DND-41 (cell line): ENCODE measurements at places on chromosomes 1 and 21.
A peak's percentile ranks its signal among the peaks of the same experiment; 100 is the strongest.

DNA sequence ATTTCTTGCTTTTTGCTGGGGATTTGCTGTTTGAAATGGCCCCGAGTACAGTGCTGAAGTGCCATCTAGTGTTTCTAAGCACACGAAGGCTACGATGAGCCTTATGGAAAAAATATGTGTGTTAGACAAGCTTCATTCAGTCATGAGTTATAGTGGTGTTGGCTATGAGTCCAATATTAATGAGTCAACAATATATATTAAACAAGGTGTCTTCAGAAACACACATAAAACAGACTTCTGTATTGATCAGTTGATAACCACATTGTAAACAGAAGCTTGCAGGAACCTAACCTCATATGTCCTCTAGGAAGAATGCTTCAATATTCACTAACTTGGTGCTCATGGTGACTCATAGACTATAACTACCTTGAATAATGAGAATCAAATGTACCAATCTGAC is 1.7 kb upstream of the GJB5 start:
- no peak overlapping the region for H3K27ac ChIP-seq
- H3K27me3 ChIP-seq: peaks cover 11% of the 10 kb centered on the region
- DNase-seq: no peak
- no peaks in the 10 kb centered on the region for H3K4me1 ChIP-seq
- H3K4me3 ChIP-seq: no peak overlapping the region

- H3K36me3 ChIP-seq: no peaks in the 10 kb centered on the region
- no peaks in the 10 kb centered on the region for H3K27me3 ChIP-seq
- H3K4me3 ChIP-seq: no peak overlapping the region
- no peak for DNase-seq
Observed at GRCh38 chr1:3391711-3392110, 62.8 kb upstream of the ARHGEF16 start.

DNA sequence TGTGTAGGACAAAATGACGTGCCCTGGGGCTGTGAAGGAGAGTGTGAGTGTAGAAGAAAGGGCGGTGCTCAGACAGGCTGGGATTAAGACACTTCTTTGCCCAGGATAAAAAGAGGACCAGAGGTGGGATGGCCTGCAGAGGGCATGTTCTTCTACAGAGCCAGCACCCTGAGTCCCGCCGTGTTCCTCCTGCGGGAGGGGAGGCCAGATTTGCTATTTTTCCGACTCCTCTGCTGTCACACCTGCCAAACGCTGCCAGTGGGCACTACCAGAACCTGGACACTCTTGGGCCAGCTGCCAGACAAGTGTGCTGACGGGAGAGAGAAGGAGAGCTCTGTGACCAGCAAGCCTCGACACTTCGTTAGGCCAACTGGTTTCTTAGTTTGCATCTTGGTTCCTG is 206.4 kb downstream of the PLD5 start:
- no peaks in the 10 kb centered on the region for H3K36me3 ChIP-seq
- H3K27me3 ChIP-seq: no peaks in the 10 kb centered on the region
- no peak overlapping the region for H3K27ac ChIP-seq
- H3K4me1 ChIP-seq: no peaks in the 10 kb centered on the region
- no peak overlapping the region for H3K4me3 ChIP-seq
- no peak for DNase-seq

DNA sequence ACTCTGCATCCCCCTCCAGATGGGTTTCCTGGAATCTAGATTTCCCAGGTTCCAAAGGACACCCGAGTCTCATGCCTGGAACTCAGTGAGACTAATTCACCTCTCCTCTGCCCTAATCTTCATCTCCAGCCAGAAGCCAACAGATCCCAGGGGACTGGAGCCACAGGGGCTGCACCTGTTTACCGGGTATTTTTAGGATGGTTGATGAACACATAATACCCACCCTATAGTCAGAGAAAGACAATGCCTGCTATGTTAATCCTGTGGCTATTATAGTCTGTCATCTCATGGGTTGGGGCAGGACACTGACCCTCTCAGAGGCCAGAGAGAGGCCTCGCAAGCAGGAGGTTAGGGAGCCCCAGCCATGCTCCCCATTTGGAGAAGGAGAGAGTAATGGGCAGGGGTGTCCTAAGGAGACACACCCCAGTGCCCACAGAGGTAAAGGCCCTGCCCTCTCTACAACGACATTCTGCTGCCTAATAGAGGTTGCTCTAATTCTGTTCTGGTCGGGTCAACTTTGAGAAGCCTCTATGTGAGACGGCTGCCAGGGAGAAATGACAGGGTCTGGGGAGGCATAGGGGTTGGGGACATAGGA is 1.0 kb upstream of the TNNI1 start:
- DNase-seq: no peak
- peaks cover 46% of the 10 kb centered on the region for H3K27me3 ChIP-seq
- H3K4me3 ChIP-seq: no peak overlapping the region
- no peaks in the 10 kb centered on the region for H3K4me1 ChIP-seq
- no peak overlapping the region for H3K27ac ChIP-seq

DNA sequence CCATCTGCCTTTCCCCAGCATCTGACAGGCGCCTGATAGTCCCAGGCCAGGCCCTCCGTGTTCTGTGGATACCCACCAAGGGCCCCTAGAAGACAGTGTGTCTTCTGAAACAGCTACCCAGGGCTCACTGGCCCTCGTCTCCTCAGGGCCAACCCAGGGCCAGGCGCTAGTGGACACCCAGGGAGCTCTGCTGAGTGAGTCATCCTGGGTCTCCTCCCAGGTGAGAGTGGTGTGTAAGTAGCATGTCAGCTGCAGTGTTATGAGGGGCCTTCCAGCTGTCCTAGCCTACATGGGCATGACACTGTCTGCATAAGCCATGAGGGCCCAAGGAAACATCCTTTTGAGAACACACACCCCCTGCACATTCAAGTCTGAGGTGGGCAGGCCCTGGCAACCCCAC is 36.7 kb downstream of the CHD5 start:
- no peaks in the 10 kb centered on the region for H3K4me1 ChIP-seq
- H3K27ac ChIP-seq: no peak overlapping the region
- no peaks in the 10 kb centered on the region for H3K27me3 ChIP-seq
- no peaks in the 10 kb centered on the region for H3K36me3 ChIP-seq
- no peak for DNase-seq

DNA sequence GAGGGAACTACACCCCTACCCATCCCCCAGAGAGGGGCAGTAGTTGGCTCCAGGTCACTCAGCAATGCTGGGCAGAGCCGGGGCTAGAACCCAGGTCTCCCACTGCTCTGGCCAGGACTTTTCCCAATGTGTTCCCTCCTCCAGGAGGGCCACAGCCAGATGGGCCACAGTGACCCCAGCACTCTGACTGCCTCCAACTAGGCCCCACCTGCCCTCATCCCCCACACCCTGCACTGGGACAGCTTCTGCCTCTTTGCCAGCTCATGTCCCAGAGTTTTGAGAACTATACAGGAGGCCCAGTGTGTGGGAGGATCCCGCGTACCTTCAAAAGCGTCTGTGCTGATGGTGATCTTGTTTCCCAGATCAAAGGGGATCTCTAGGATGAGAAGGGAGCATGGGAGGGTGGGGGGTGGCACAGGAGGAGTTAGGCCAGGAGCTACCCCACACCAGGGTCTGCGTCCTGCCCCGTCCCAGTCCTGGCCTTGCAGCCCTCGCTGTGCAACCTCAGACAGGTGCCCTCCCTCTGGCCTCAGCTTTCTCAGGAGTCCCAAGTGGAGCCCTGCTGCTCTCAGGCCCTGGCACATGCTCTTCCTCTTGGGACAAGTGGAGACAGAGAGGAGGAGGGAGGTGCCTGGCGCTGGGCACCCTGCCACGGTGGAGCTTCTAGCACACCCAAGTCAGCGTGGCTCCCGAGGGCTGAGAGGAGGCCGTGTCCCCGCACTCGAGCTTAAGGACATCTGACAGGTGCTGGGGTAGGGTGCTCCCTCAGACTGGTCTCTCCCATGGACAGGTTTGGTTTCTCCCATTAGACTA is 22.0 kb downstream of the MYOM3 start:
- H3K36me3 ChIP-seq: no peaks in the 10 kb centered on the region
- H3K27me3 ChIP-seq: no peaks in the 10 kb centered on the region
- 0 out of 2 replicates have a peak, but pooled peaks cover 4% of the 10 kb centered on the region for H3K4me1 ChIP-seq
- no peak for DNase-seq
- H3K27ac ChIP-seq: no peak overlapping the region
- H3K4me3 ChIP-seq: no peak overlapping the region

DNA sequence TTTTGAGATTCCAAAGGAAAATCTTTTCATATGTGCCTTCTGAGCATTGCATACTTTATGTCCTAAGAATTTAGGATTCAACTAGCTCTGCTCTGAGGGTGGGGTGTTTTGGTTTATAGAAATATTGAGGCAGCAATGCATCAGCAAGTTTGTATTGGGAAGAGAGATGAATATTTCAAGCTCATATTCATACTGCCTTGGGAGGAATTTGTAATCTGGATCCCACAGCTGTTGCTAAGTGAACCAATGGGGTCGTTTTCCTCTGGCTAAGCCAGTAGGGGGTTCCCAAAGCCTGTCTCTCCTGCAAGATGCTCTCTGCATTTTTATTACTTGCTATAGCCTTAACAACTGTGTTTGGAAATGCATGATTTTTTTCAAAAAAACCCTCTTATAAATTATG is 130.6 kb downstream of the SNX7 start:
- DNase-seq: no peak
- H3K4me3 ChIP-seq: no peak overlapping the region
- H3K36me3 ChIP-seq: no peaks in the 10 kb centered on the region
- peaks cover 9% of the 10 kb centered on the region for H3K4me1 ChIP-seq
- no peaks in the 10 kb centered on the region for H3K27me3 ChIP-seq

DNA sequence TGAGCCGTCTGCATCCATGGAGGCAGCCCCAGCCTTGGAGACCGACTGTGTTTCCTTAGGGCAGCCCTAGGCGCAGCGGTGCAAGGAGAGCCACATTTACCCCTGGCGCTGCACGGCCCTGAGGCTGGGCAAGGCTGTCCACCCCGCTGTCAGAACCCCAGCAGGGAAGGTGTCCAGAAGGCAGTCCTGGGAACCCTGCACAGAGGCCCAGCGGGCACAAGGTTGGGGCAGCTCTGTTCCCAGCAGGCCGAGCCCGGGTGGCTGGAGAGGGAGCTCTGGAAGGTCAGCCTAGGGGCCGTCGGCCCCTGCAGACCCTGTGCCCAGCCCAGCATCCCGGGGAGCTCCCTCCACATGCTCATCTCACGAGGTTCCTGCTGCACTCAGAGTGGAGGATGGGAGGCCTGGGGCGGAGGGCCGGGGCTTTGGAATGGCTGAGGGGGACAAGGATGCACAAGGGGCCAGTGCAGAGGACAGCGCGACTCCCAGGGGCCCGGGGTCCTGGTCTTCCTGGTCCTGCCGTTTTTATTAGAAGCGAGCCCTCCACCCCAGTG is 19.9 kb upstream of the SAMD11 start:
- H3K4me3 ChIP-seq: peak overlapping the region; percentile 15; the same call in 1 of the 2 replicates
- DNase-seq: no peak
- peaks cover 3% of the 10 kb centered on the region; the same call in 1 of the 2 replicates for H3K36me3 ChIP-seq
- no peaks in the 10 kb centered on the region for H3K27me3 ChIP-seq
- peaks cover 20% of the 10 kb centered on the region for H3K4me1 ChIP-seq

DNA sequence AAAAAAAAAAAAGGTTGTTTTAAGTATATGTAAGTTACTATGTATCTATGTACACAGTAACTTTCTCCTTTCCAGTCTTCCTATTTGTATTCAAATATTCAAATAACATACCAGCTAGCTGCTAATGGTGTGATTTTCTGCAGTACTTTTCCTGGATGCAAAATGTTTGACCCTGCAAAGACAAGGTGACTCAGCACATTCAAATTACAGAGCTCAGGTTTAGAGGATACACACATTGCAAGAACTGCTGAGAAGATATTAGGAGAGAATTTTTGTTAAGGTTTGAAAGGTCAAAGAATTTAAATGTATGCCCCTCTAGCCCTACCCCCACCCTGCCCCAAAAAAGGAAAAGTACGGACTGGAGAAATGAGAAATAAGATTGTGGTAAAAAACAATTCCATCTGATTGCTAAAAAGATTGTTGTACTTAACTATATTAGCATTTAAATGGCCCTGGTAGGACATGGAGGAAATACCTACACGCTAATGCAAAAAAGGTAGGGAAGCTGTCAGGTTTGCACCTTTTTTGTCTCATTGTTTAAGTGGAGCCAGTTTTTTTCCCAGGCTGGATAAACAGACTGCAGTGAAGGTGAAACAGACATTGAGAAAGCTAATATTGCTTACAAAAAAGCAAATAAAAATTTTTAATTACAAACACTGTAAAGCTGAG is 45.6 kb downstream of the ZNF281 start:
- no peaks in the 10 kb centered on the region for H3K4me1 ChIP-seq
- no peak overlapping the region for H3K4me3 ChIP-seq
- no peaks in the 10 kb centered on the region for H3K27me3 ChIP-seq
- no peaks in the 10 kb centered on the region for H3K36me3 ChIP-seq
- no peak for DNase-seq
- no peak overlapping the region for H3K27ac ChIP-seq

DNA sequence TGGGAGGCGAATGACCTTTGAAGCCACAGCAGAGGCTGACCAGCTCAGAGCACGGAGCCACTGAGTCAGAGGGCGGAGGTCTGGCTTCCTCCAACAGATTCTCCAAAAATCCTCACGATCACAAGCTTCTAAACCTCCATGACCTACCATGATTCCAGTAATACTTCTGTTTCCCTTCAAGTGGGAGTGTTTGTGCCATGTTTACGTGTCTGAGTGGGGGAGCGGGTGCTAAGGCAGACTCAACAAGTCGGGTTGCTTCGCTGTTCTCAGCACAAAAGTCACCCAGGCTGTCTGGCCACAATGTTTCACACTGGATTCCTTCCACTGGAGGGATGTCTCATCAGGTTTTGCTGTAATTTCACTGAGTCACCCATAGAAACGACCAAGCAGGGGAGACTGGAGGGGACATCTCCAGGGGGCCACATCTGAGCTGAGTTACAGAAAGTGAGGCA is 86.2 kb downstream of the SLC66A1 start:
- no peaks in the 10 kb centered on the region for H3K27me3 ChIP-seq
- H3K4me3 ChIP-seq: no peak overlapping the region
- H3K4me1 ChIP-seq: peaks cover 9% of the 10 kb centered on the region

GRCh38 chr1:97157991-97158390 is 436.4 kb downstream of the PTBP2 start:
- H3K27me3 ChIP-seq: no peaks in the 10 kb centered on the region
- no peak overlapping the region for H3K4me3 ChIP-seq
- no peak for DNase-seq

- H3K27ac ChIP-seq: no peak overlapping the region
- H3K27me3 ChIP-seq: no peaks in the 10 kb centered on the region
- no peak for DNase-seq
- H3K4me3 ChIP-seq: no peak overlapping the region
- no peaks in the 10 kb centered on the region for H3K4me1 ChIP-seq
Observed at GRCh38 chr1:84773195-84773594, 82.9 kb upstream of the SSX2IP start.

DNA sequence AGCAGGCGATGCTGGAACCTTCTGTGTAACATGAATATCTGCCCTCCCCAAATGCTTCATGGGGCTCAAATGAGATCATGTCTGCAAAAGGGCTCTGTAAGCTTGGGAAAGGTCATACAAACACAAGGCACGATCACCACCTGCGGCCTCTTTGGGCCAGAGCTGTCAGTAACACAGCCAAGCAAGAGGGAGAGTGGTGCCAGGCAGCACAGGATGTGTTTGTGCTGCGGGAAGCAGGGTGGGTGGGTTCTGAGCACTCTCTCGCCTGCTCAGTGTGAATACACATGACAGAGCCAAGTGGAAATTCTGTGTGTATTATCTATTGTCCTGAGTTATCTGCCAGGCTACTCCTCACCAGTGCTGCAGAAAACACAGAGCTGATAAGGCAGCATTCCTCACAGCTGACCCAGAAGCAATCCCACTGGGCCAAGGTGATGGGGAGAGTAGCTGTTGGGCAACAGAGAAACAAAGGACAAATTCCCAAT is 101.2 kb downstream of the LAMC2 start:
- H3K4me3 ChIP-seq: no peak overlapping the region
- no peaks in the 10 kb centered on the region for H3K4me1 ChIP-seq
- no peak overlapping the region for H3K27ac ChIP-seq
- H3K36me3 ChIP-seq: no peaks in the 10 kb centered on the region
